Activated CD4-positive, alpha-beta T cell treated with anti-CD3 and anti-CD28 coated beads for 48 hours (primary cell): ENCODE measurements at places on chromosomes 2 and 18.
A peak's percentile ranks its signal among the peaks of the same experiment; 100 is the strongest.

DNA sequence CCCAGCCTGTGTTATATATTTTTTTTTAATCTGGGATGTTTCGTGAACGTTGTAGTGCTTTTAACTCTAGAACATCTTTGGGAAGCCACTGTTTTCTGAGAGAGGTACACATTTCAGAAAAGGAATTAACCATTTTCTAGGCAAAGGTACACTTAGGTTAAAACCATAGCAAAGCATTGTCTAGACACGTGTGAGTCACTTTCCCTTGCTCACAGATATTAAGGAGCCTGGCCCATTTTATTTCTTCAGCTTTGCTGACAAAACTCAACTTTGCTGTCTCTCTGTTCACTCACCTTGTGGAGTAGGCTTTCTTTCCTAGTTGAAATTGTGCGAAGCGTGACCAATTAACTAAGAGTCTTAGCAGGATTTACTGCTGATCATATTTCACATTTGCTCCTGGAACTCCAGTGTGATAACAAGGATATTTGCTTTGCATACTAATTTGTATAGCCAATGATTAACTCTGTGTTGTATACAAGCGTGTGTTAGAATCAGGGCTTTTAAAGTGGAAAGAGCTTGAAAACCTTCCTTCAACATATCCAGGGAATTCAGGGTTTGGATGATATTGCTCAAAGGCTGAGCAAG, 215.0 kb upstream of the AGAP1 start:
- DNase-seq = no peak

DNA sequence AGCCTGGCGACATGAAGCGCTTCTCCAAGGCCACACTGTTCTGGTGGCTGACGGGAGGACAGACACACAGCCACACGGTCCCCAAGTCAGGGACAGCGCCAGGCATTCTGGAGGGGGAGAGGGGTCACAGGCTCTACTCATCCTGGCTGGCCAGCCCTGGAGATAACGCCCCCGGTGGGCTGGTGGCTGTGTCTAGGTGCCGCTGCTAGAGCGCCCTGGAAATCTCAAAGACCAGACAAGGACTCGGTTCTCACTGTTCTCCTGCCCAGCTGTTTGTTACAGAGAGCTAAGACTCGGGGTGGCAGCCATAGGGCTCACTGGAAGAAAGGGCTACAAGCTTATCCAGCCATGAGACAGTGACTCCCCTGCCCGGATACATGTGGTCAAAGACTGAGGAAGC, 72.0 kb downstream of the KCNF1 start:
- DNase-seq = no peak

GRCh38 chr2:43273529-43273928, 47.1 kb upstream of the ZFP36L2 start:
- peak; percentile 13 for DNase-seq

- DNase-seq = no peak
Observed at GRCh38 chr2:39290433-39290832, 46.7 kb upstream of the CDKL4 start.

- DNase-seq = no peak
Observed at GRCh38 chr2:110959198-110959597, 161.5 kb upstream of the BCL2L11 start.

DNA sequence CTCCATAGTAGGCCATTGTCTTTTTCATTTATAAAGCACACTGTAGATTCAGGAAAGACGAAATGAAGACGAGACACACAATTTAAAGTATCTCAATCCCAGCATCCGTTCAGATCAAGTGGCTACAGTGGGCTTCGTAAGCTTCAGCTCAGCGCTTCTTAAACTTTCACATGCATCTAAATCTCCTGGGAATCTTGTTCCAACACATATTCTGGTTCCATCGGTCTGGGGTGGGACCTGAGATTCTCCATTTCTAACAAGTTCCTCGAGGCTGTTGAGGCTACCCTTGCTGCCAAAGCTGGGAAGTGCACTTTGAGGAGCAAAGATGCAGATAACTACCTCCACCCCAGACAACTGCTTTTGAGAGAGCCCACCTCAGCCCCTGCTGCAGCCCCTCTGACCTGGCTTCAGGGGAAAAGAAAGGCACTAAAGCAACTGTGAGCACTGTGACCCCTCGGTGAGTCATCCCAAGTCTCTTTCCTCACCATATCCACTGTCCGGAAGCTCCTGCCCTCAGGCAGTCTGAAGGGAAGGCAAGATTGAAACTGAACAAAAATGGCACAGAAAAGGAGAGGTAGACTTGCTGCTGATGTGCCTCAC, 201.1 kb upstream of the FBXO11 start:
- DNase-seq = no peak

GRCh38 chr18:39611381-39612100, 2045.9 kb upstream of the CELF4 start:
- no peak for DNase-seq

DNA sequence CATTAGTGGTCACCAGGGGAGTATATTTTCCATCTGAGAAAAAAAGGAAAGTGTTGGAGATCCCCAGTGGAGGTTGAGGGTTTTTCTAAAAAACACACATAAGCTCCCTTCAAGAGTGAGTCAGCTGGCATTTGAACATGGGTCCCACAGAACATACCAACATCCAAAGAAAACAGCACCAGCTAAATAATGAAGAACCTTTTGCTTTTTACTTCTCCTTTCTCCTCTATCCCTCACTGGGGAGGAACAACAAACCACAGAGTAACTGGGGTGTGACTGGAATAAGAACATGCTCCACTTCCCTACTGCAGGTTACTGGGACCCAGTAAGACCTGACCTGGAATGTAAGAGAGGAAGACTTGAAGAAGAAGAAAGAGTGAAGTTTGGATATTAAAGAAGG, 56.5 kb upstream of the RAPH1 start:
- no peak for DNase-seq

GRCh38 chr2:27009083-27009482, 23.7 kb upstream of the TMEM214 start:
- no peak for DNase-seq

DNA sequence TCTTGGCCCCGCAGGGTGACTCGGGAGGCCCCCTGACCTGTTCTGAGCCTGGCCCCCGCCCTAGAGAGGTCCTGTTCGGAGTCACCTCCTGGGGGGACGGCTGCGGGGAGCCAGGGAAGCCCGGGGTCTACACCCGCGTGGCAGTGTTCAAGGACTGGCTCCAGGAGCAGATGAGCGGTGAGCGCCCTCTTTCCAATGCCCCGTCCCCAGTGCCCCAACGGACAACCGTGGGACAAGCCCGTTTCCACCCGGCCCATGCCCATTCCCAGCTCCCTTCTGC, 2.6 kb upstream of the CHRND start:
- no peak for DNase-seq
